Activated CD4-positive, alpha-beta T cell treated with anti-CD3 and anti-CD28 coated beads, Interleukin-2, amount 50 U/mL, for 48 hours (primary cell): ENCODE measurements at places on chromosomes 1 and 21.

- no peak for DNase-seq
These were observed 9.6 kb upstream of the FABP3 start for GRCh38 chr1:31382379-31382989.

DNA sequence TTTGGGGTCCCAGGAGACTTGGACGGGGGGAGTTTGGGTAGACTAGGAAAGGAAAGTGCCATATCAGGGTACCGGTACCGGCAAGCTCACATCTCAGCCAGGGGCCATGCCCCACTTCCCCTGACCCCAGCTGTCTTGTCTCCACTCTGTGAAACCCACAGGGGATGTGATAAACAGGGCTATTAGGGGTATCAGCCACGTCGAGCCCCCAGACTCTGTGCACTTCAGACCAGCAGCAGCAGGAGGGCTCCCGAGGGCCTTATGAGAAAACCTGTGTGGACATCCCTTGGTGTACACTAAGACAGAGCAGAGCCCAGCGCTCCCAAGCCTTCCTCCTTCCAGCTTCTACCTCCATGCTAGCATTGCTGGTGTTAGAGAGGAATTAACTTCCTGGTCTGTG is 46.3 kb downstream of the TNNT2 start:
- no peak for DNase-seq

DNA sequence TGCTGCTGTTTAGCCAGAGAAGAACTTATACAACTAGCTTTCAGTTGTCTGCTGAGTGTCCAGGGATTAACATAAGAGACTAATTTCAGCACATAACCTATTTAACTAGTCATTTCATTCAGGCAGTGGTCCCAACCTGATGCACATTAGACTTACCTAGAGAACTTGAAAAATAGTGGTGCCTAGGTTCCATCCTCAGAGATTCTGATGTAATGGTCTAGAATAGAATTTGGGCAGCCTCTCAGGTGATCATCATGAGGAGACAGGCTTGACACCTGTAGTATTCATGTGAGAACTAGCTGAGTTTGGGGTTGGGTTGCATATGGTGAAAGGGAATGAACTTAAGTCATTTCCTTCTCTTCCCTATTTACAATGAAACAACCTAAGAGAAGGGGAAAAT is 24.8 kb downstream of the CNST start:
- no peak for DNase-seq

DNA sequence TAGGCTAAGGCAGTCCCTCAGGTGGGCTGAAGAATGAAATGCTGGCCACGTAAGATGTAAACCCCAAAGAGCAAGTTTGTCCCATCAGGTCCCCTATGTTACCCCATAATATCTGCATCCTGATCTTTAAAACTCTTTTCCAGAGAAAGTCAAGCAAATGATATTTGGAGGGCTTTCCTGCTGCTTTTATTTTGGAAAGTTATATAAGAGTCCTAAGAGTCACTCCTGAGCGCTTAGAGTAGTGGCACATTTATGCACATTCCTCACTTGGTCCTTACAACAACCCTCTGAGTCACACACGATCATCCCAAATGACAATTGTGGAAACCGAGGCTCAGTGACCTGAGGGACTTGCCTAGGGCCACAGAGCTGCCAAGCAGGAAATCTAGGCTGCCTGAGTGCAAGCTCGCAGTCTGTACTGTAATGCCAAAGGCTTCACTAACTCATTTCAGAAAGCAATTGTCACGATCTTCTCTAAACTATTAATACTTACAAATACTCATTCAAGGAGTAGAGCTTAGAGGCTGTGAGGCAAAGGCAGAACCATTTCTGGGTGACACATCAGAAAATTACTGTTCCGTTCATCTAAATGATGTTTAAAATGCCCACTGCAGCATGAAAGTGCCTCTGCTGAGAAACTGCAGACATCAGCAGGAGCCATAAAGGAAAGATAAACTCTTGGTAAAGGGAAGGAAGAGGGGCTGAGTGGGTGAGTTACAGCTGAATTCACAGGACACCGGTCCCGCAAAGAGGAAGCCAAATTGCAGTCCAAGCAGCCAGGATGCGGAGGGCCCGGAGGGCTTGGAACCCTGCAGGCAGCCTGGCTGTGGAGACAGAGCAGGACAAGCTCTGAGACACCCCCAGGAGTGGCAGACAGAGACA is 30.8 kb downstream of the CAPZB start:
- no peak for DNase-seq

GRCh38 chr1:40903106-40903505 is 40.9 kb upstream of the CITED4 start:
- no peak for DNase-seq

GRCh38 chr1:82562448-82562847 is 761.7 kb downstream of the ADGRL2 start:
- no peak for DNase-seq

DNA sequence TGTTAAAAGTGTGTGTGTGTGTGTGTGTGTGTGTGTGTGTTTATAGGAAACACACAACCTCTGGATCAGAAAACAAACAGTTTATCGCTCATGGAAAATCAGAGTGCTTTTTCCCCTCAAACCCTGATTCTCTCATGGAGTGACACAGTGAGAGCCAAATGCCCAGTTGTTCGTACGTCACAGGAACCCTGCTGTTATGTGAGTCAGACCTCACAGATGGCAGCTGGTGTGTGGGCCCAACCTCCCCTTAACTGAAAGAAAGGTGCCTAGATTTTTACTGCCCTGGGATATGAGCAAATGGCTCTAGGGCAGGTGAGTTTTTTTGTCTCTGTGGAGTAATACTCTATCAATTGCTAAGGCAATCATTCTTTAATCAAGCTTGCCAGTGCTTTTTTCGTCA is 1788.1 kb downstream of the BRINP3 start:
- no peak for DNase-seq

DNA sequence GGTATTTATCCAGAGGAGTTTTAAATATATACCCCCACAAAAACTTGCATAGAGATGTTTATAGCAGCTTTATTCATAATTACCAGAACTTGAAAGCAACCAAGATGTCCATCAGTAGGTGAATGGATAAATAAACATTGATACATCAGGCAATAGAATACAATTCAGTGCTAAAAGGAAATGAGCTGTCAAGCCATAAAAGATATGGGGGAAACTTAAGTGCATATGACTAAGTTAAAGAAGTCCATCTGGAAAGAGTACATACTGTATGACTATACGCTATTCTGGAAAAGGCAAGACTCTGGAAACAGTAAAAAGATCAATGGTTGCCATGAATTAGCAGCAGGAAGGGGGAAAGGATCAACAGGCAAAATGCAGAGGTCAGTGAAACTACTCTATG is 366.7 kb downstream of the HHIPL2 start:
- no peak for DNase-seq

DNA sequence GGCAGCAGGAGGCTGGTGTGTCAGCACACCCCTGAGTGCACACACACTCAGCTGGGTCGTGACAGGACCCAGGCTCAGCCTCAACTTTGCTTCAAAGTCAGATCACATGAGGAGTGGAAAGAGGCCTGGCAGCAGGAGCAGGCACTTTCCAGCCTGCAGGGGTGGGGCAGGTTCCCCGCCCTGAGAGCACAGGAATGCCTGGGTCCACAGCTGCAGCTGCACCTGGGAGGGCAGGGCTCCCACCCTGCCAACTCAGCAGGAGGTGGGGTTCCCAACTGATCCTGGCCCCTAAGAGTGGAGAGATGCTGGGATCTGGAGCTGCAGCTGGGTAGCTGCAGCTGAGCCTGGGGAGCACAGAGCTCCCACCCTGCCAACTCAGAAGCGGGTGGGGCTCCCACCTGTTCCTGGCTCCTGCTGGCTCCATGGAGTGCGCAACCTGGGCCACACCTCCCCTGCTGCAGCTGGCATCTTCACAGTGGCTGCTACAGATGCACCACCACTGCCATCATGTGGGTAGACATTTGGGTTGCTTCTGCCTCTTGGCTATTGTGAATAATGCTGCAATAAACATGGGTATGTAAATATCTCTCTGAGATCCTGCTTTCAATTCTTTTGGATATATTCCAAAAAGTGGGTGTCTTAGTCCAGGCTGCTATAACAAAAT is 415.4 kb downstream of the TTLL7 start:
- peak; percentile 5 for DNase-seq

DNA sequence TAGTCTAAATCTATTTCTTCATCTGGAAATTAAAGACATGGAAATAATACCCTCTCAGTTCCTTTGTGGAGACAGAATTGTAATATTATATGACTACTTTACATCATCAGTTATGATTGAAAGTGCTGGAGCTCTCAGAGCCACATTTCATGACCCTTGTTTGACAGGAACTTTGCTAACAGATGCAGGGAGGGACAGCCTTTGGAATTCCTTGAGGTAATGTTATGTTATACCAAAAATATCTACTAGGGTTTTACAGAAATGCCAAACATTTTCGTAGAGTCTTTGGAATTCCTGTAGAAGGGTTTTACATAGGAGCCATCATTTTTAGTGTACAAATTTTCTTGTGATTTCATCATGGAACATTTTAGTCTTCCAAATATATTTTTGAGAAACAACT is 57.4 kb upstream of the ADAMTS5 start:
- DNase-seq: no peak

DNA sequence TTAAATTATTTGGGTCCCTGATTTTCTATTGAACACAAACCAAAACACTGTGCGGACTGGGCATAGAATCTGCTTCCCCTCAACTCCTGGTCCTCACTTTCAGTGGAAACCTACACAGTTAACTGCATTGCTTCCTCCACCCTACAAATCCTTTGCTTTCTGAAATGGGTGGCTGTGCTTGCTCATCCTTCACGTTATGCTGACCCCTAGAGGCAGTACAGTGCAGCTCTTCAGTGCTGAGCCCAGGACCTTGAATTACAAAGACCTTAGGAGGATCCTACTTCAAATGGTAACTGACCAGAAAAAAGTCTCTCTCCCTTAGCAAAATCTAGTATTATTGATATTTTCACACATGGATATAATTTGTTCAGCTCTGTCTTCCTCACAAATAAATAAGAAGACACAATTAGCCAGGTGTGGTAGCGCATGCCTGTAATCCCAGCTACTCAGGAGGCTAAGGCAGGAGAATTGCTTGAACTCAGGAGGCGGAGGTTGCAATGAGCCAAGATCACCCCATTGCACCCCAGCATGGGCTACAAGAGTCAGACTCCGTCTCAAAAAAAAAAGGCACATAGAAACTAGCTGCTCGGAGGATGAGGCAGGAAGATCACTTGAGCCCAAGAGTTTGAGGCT is 63.4 kb upstream of the L1TD1 start:
- DNase-seq: peak; percentile 32

- DNase-seq: no peak
These were observed 8.6 kb upstream of the TCEA3 start for GRCh38 chr1:23433122-23433521.

GRCh38 chr1:100582943-100583342 is 45.0 kb downstream of the GPR88 start:
- DNase-seq: no peak

GRCh38 chr1:97006044-97006661 is 284.6 kb downstream of the PTBP2 start:
- DNase-seq: no peak

DNA sequence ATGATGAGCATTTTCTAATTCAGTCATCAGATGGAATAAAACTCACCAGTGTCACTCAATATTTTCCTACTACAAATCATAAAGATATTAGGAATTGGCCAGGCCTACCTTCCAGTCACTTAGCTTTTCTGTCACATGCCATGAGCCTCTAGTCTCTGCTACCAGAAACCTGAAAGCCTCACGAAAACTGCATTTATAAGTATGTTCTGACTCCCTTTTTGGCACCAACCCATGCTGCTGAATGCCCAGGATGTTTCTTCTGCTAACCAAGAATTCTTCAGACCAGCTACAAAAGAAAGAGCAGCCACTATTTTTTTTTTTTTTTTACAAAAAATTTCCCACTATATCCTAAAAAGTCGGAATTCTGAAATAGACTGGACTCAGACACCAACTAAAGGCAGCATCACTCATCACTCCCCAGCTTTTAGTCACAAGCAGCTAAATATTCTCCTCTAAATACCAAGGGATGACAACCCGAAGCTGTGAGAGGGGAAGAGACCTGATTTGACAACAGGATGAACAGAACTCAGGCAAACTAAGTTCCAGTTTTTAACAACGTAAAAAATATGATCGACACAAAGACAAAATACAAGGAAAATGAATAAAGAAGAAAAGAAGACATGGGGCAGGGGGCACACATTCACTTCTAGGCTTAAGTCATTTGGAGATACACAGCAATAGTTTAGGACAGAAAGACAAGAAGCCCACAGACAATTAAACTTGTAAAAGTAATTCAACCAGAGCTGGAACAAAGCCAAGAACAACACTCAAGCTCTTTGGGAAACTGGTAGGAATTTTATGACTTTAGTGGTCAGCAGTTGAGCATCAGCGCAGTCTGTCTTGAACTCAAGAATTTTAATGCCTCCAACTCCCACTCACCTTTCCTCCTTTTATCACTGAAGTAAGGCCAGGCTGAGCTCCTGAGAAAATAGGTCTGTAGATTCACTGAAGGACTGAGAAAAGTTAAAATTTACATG is 1.7 kb downstream of the DCAF8 start:
- DNase-seq: no peak

DNA sequence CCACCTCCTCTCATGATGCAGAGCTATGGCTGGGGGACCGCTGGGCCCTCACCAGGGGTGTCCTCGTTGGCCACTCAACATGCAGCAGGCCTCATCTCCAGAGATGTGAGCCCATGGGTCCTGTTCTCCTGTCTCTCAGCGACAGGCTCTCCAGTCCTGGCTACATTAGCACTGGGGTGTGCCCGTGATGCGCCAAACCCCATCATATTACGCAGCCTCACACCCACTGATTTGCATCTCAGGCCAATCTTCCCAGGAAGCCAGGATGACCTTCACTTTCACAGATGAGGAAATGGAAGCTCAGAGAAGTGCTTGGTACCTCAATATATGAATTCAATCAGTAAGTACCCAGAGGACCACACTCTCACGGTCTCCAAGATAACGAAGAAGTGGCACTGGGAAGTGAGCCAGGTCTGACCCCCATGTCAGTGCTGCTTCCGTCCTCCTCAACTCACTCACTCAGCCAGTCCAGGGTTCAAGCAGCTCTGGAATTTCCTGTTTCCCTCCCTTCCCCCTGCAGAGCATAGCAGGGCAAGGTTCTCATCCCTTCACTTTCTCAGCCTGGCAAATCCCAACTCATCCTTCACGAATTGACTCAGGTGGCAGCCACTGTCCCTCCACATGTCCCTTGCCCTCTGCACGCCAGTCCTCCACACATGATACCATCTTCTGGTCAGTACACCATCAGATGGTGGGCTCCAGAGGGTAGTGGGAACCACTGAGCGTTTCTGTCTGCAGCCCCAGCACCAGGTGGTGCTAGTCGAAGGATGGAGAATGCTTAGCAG is 28.9 kb upstream of the EVA1B start:
- no peak for DNase-seq

DNA sequence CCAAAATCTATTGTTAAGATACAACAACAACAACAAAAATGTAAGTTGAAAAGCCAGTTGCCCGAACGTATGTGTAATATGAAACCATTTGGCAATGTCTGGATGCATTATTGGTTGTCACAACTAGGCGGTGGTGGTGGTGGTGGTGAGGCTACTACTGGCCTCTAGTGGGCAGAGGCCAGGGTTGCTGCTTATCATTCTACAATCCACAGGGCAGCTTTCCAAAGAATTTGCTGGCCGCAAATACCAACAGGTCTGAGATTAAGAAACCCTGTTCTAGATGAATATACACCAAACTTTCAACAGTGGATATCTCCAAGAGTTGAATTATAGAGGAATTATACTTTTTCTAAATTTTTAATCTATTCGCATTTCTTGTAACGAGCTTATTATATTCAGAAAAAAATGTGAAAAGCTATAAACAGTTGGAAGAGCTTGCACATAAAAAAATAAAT is 26.8 kb upstream of the ZNF697 start:
- DNase-seq: peak; percentile 56

GRCh38 chr21:43005635-43006034 is 31.3 kb downstream of the PKNOX1 start:
- DNase-seq: no peak

- no peak for DNase-seq
These were observed 232.8 kb downstream of the MATN1 start for GRCh38 chr1:30490554-30491053.
